ENCODE measurements at places on chromosomes 13 and 19.

GRCh38 chr19:46181388-46181779, 33.3 kb downstream of the IGFL2 start:
- DNase-seq, result peak; percentile 53

GRCh38 chr19:1189419-1189818, 15.4 kb upstream of the SBNO2 start:
- peak; percentile 80 for DNase-seq

- peak; percentile 51 for DNase-seq
Observed at GRCh38 chr19:43450545-43450997, 14.8 kb downstream of the LYPD3 start.

DNA sequence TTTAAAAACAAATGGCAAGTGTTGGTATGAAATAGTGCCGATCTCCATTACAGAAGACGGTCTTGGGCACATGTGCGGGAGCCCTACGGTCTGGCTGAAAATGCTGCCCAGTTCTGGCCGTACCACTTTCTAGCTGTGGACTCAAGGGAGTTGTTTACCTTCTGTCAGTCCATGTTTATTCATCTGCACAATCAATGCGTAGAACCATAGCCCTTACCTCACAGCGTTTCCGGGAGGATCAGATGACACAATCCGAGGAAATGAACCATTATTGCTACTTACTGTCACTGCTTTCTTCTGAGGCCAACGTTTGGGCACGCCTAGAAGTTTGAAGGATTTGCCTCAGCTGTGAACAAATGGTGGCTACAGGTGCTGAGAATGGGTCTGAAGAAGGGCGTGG, 31.2 kb downstream of the GADD45B start:
- no peak for DNase-seq

- DNase-seq, result no peak
Observed at GRCh38 chr19:15318241-15318691, 14.1 kb downstream of the BRD4 start.

GRCh38 chr13:46850214-46850613, 46.6 kb downstream of the HTR2A start:
- DNase-seq, result no peak

GRCh38 chr19:13100841-13101589, 1.6 kb downstream of the LYL1 start:
- no peak for DNase-seq

DNA sequence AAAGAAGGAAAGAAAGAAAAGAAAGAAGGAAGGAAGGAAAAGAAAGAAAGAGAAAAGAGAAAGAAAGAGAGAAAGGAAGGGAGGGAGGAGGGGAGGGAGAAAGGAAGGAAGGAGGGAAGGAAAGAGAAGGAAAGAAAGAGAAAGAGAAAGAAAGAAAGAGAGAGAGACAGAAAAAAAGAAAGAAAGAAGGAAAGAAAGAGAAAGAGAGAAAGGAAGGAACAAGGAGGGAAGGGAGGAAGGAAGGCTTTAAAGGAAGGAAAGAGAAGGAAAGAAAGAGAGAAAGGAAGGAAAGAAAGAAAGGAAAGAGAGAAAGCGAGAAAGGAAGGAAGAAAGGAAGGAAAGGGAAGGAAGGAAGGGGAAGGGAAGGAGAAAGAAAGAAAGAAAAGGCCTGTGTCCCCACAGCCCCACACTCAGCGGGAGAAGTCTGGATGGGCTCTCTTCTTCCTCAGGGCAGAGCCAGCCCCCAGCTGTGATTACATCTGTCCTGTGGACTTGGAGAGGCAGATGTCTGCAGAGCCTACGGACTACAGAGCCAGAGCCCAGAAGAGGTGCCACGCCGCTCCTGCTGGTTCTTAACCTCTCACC, 9.6 kb downstream of the PTPRH start:
- no peak for DNase-seq

DNA sequence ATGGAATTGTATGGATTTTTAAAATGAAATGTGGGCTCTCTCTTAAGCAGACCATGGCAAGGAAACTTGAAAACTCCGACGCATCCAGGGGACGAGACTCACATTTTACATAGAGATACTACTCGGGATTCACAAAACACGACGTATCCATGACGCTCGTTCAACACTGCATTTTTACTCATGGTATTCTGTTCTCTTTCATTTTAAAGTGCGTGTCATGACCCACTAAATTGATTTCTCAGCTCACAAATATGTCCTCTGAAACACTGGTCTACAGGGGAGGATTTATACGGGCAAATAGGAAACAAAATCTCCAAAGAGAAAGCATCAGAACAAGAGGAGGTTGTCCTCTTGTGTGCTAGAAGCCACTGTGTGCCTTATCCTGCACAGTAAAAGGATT, 523.5 kb downstream of the MYO16 start:
- no peak for DNase-seq

GRCh38 chr19:5053661-5054060, 84.7 kb downstream of the KDM4B start:
- no peak for DNase-seq

DNA sequence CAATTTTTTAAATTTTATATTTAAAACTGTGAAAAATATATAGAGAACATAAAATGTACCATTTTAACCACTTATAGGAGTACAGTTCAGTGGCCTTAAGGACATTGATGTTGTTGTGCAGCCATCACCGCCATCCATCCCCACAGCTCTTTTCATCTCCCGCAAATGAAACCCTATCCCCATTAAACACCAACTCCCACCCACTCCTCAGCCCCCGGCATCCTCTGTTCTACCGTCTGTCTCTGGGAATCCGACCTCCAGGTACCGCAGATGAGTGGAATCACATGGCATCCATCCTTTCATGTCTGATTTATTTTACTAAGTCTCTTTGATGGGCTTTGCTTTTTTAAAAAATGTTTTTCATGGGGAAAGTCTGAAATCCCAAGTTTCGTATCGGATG, 23.8 kb upstream of the SMIM17 start:
- no peak for DNase-seq

GRCh38 chr19:1417145-1417544, 9.8 kb downstream of the DAZAP1 start:
- no peak for DNase-seq

DNA sequence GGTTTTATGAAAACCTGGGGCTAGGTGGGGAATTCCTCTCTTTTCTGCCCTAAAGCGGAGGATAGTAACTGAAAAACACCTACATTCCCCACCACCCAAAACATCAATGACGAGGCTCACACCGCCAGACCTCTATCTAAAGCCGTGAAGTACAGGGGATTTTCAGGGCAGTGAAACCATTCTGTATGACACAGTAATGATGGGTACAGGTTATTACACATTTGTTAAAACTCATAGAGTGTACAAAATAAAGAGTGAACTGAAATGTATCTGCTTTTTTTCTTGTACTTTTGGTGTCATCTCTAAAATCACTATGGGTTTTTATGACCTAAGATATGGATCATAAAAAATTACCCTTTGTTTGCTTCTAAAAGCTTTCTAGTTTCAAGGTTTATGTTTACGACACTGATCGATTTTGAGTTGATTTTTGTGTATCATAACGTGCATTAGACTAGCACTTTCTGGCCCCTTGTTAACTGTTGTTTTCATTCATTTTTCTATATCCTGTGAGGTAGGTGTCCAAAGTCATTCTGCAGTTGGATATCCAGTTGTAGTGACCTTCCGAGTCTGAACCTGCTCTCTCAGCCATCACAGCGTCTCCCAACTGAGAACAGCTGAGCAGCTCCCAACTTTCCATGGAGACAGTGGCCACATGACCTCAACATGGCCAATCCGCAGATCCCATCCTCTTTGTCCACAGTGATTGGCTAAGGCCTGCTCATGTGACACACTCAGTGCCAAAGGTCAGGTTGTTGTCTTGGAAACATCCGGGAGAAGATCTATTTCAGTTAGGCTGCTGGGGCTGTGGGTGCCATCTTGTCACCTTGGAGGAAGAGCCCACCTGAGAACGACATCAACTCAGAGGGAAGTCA, 10.3 kb downstream of the MBD3L2B start:
- no peak for DNase-seq

GRCh38 chr19:16593181-16593580, 21.0 kb upstream of the SLC35E1 start:
- no peak for DNase-seq

- DNase-seq, result no peak
Observed at GRCh38 chr13:108948251-108948671, 318.9 kb downstream of the MYO16 start.

DNA sequence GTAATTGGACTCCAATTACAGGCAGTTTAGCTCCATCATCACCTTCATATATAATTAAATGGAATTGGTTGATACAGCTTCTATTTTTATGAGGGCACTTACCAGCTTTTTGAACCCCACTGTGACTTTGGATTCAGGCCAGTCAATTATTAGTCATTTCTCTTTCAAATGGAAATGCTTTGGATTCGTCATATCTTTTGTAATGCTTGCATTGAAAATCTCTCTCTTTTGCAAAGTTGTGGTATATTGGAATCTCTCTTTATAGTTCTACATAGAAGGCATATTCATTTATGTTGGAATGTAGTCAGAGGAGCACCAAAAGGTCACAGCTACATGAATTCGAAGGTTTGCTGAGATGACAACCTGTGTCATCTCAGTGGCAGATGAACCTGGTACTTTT, 1074.3 kb upstream of the SLC10A2 start:
- peak; percentile 17 for DNase-seq

DNA sequence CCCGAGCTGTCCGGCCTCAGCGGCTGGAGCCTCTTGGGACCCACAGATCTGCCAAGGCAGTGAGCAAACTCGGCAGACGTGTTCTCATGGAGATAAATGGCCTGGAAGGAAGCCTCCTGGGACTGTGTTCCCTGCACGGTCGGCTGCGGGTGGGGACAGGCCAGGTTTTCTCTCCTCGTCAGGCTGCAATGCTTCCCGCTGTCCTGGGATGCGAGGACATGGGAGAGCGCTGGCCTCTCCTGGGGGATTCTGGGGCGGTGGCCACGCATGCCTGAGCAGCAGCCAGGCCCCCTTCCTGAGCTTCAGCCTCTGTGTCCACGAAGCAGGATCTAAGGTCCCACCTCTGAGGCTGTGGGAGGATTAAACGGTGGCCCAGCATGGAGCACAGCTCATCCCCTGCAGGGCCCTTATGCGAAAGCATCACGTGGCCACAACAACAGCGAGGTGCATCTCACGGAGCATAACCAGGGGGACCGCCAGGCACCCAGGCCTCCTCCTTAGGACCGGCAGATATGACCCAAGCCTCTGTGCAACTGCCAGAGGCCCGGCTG, 21.2 kb upstream of the C13orf46 start:
- no peak for DNase-seq

DNA sequence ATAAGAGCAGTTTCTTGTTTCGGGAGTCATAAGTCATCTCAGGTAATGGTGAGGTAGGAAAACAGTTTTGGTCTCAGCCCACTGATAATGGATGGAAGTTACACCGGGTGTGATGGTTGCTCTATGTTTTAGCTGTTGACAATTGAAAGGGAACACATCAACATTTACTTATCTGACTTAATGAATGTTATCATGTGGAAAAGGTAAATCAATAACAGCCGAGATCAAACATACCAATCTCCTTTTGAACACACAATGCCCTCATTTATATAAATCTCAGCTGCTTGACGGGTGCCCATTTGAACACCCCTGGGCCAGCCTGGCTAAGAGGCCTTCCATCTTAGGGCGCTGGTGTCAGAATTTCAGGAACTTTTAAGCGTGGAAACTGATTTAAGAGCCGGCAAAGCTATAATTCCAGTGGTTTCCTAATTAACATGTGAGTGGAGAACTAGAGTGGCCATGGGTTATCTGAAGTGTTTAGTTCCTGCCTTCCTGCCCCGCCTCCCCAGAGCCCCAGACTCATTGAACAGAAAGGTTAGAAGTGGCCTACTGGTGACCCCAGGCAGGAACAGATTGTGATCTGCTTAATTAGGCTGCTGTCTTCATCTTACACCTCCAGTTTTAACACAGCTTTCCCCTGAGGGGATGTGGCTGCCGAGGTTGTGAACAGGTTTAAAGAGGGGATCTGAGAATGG, 572.7 kb downstream of the FGF9 start:
- no peak for DNase-seq

DNA sequence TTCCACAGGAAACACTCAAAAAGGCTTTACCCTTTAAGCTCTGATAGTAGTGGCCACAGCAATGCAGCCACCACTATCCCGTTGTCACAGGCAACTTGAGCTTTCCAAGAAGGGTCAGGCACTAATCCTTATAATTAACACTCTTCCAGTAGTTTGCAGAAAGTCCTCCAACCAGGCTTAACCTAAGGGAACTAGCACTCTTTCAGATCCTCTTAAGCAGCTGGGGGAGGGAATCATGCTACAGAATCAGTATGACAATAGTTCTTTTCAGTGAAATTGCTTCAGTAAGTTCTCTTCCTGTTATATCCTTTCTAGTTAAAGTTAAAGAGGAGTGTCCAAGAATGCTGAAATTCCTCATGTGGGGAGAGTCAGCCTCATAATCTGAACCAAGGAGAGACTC, 82.2 kb downstream of the TNFSF11 start:
- DNase-seq, result no peak

DNA sequence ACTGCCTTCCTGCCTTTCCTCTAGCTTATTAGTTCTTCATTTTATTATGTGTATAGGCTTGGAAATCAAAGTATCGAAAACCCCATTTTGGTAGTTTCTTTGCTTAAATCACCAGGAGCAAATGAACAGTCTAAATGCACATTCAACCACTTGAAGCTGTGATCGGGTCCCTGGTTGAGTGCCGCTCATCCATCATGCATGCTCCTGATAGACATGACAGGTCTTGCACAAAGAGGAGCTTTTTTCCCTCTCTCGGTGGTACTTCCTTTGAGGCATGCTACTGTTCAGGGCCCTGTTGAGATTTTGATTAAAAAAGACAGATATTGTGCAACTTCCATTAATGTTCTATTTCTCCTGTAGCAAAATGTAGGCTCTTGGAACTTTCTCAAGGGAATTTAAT, 185.8 kb downstream of the OLFM4 start:
- DNase-seq, result no peak
